Mononuclear cell (primary cell): ENCODE measurements at places on chromosomes 5 and 9. TPM values are rescaled to one million over a fixed set of nuclear protein-coding genes. Genes with fewer than 3 reads are reported as not detected.

DCTN4 gene
- total RNA-seq, result 111 TPM

CDKN2B gene
- 0.63 TPM for total RNA-seq

NR2F1-AS1 gene
- not detected for total RNA-seq

CARD9 gene
- 8.5 TPM for total RNA-seq

MYOZ3 gene
- not detected for total RNA-seq

NR5A1 gene
- total RNA-seq, result not detected

PBX3 gene
- 38.1 TPM for total RNA-seq

FCN2 gene
- not detected for total RNA-seq

FOXD4L3 gene
- total RNA-seq, result not detected

FOXD4 gene
- not detected for total RNA-seq

SLC34A1 gene
- 0.21 TPM for total RNA-seq

PCDHB16 gene
- not detected for total RNA-seq

C9orf153 gene
- 1.9 TPM for total RNA-seq

CCNJL gene
- total RNA-seq, result 0.94 TPM

ZNF300 gene
- total RNA-seq, result 4.0 TPM

TSSK1B gene
- total RNA-seq, result 0.10 TPM

CCNI2 gene
- total RNA-seq, result 1.5 TPM

MRPL50 gene
- total RNA-seq, result 17.3 TPM

CARD6 gene
- 5.4 TPM for total RNA-seq

MEF2C gene
- total RNA-seq, result 30.0 TPM

PTGDS gene
- 10.8 TPM for total RNA-seq

BARHL1 gene
- not detected for total RNA-seq
